ENCODE measurements at places on chromosomes 6 and 20. TPM values are rescaled to one million over a fixed set of nuclear protein-coding genes. Genes with fewer than 3 reads are reported as not detected.
A peak's percentile ranks its signal among the peaks of the same experiment; 100 is the strongest.

DNA sequence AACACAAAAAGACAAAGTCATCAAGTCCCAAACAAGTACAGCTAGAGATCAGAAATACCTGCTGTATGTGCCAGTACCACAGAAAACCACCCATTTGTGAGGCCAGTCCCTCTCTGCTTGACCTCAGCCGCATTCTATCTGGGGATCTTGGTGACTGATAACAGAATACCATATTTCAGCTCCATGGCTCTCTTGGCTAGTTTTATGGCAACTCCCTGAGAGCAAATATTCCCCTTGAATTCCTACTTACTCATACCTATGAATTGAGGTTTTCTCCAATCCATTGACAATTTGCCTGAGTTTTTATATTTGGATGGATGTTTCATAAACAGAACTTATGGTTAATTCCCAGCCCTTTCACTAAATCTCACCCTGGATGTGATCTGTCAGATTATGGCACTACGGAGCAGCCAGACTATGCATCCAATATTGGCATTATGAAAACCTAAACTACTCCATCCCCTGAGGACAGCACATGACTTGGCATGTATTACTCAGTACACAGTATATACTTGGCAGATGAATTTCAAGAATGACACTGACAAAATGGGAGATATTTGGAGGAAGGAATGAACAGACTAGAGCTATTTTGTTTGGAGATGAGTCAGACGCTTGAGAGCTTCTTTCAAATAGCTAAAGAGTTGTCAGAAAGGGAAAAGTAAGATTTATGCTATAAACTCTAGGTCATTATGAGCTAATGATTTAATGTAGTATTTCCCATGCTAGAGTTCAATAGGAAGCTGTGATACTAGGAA is 95.7 kb downstream of the PRDM1 start:
- DNase-seq = peak; percentile 50

- no peak for DNase-seq
Observed at GRCh38 chr6:96032661-96033060, 16.9 kb downstream of the FUT9 start.

DNA sequence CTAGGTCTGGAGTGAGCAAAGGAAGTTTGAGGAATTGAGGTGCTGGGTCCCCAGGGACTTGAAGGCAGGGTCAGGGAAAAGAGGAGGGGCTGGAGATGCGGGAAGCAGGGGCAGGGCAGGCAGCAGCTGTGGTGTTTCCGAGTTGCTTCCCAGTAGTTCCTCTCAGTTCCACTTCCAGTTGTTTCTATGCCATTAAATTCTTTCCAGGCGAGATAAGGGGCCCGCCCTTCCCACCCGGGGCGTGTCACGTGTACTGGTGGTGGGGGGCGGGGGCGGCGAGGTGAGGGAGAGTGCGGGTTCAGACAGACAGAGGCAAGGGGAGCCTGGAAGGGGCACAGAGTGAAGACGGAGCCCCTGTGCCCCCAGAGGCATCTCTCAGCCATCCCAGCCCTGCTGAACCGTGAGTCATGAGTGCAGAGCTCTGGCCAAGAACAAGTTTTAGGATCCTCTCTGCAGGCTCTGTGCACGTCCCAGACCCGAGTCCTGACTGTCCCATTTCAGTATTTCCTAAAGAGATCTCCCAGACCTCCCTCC is 977 bp downstream of the TNXB start:
- no peak for DNase-seq

- DNase-seq = no peak
Observed at GRCh38 chr6:81382852-81383251, 369.6 kb downstream of the TENT5A start.

- no peak for DNase-seq
Observed at GRCh38 chr20:14829906-14830305, 492.5 kb upstream of the FLRT3 start.

GRCh38 chr6:124604719-124605118 is 357.5 kb upstream of the RNF217 start:
- DNase-seq = no peak

DNA sequence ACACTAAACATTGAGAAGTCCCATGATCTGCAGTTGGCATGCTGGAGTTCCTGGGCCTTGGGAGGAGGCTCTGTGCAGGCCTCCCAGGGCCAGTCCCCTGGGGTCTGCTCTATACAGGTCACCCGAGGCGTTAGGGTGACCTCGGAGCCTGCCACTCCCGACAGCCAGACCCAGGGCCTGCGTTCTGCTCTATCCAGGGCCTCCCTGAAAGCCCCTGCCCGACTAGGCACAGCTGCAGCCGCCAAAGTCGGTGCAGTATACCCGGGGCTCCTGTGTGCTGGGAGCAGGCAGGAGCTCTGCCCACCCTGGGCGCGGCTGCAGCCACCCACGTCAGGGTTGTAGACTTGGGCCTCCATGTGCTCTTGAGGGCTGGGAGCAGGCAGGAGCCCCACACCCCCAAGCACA is 6.3 kb upstream of the OR14J1 start:
- no peak for DNase-seq

DNA sequence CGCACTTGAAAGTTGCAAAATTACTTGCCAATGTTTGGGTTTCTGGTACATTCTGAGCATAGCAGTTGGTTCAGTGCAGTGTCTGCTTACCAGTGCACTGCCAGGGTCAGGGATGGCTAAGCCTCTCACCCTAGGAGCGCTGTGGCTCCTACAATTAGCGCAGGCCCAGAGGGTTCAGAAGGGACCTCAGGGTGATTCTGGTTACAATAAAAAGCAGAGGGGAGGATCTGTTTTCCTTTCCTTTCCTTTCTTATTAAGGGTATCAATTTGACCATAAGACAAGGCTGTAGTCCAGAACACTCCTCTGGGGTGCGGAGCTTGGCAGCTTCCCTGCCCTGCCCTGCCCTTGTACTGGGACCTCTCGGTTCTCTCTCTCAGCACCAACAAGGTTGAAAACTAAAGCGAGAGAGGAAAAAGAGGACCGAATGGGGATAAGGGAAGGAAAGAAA is 2.6 kb downstream of the MAFB start:
- DNase-seq = no peak

DNA sequence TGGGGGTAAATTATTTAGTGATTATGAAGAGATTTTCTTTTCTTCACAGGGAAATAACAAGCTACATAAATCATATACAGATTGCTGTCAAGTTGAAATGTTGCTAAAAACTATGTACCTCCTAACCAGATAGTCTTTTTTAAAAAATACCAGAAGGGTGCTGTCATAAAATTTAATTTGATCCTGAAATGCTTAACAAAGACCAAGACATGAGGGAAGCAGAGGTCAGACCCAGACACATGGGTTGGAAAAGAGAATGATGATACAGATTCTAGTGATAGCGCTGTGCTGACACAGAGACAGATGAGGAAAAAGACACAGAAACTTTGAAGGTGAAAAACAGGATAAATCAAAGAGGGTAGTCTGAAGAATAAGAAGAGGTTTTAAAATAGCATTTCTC is 573.1 kb downstream of the HACE1 start:
- DNase-seq = no peak

DNA sequence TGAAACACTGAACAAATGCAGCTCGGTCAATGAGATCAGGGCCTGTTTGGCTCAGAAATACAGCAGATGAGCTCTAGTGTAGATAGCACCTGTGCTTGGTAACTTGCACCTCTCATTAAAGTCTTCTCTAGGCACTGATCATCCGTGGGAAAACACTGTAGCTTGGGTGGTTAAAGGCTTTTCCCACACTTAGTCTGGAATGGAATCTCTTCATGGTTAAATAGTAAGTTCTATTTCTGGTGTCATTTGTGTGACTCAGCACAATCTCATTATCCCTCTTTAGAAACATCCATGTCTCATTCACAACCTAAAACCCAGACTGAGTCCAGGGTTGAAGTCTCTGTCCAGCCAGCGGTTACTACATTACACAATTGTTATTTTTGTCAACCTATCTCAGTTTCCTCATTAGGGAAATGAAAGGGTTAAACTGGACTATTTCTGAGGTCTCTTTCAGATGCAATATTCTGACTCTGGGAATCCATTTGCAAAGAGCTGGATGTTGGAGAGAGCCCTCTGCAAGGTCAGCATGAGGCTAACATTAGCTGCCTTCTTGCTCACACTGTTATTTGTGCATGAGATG is 125.0 kb downstream of the ZDHHC14 start:
- DNase-seq = no peak

DNA sequence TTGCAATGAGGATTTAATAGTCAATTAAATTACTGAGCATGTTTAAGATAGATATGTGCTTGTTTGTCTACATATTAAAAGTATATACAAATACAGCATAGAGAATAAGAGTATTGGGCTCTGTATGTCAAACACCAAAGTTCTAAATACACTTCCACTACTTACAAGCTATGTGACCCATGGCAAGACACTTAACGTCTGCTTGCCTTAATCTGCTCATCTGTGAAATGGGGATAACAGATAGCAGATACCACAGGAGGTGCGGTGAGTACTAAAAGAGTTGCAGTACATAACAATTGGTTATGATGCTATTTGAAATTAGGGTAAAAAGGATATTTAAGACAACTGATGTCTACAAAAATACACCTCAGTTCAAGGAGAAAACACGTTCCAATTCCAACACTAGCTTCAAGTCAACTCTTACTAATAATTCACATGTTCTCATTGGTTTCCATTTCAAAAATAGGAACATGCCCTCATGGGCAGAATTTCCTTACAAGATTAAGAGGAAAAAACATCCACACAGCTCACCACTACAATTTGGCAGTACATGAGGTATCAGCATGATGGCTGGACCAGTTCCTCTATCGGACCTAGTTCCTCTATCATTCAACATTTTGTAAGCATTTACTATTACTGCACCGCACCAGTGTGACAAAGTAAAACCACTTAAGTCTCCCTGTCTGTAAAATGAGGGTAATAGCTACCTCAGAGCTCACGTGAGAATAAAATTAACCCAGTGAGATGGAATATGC is 101.1 kb downstream of the SMLR1 start:
- DNase-seq = no peak

GRCh38 chr6:7471171-7471570 is 70.3 kb upstream of the DSP start:
- DNase-seq = no peak

GRCh38 chr20:61951695-61952533 is 113.8 kb downstream of the TAF4 start:
- peak; percentile 44 for DNase-seq

DNA sequence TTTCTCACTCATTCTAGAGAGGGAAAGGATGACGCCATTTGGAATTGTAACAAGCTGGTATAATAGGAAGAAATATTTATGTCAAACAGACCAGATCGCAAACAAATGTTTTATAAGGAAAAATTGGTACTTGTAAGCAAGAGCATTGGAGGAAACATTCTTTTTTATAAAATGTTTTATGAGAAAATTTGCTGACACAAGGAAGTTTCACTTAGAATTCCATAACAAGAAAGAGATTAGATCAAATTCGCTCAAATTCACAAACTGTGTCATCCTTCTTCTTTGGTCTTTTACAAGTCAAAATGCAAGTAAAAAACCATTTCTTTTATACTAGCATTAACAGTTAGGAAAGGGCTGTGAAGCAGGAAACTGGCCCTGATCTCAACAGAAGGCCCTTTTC is 179.9 kb downstream of the TRDN start:
- DNase-seq = no peak

- no peak for DNase-seq
Observed at GRCh38 chr6:3490625-3490980, 33.8 kb upstream of the SLC22A23 start.

- no peak for DNase-seq
Observed at GRCh38 chr6:25351485-25351884, 72.3 kb downstream of the CARMIL1 start.

GRCh38 chr6:167839343-167839742 is 12.6 kb downstream of the AFDN start:
- DNase-seq = no peak

- peak; percentile 55 for DNase-seq
Observed at GRCh38 chr6:90445533-90446108, 141.3 kb downstream of the MAP3K7 start.

DNA sequence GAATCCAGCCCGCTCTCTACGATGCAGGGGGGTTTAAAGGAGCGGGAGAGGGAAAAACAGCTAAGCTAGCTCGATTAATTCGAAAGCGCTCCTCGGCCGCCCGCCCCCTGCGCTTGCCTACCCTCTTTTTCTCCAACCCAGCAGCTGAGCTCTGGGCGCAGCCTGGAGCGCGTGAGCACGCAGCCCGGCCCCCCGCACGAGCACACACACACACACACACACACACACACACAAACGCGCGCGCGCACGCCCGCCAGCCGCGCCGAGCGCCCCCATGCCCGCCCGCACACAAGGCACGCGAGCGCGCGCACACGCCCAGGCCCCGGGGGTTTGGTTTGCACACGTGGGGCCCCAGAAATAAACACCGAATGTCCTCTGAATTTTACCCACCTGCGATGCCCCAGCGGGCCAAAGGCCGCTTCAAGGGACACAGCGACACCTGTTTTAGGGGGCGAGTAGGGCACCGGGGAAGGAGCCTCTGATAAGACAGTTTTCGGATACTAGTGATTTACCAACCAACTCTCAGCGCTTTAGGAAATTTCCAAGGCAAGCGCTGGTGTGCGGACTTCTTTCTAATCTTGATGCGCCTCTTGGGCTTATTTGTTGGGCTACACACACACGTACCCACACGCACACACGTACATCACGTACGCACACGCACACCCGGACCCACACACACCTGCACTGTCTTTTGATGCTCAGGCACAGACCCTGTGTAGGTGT is 802 bp upstream of the NRN1 start:
- peak; percentile 80 for DNase-seq

GRCh38 chr6:136228814-136229213 is 21.3 kb downstream of the MTFR2 start:
- no peak for DNase-seq

DNA sequence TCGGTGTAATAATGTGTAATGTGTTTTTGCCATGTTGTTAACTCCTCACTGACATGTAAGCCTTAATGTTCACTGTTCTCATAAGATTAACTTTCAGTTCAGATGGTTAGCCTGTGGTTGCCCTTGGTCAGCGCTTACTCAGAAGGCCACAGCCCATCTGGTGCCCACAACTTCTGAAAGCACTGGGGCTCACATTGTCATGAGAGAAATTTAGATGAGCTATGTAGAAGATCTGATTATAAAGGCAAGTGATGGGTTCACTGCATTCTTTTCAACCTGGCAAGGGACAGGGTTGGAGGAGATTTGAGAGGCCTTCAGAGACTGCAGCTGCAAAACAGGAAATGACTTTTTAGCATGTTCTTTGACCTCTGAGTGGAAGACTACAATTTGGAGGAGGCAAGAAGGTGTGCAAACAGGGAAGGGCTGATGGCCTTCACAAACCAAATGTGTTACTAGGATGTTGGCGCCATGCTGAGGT is 242.3 kb upstream of the SUPT3H start:
- no peak for DNase-seq

- no peak for DNase-seq
Observed at GRCh38 chr20:57528148-57528547, 3.2 kb upstream of the CTCFL start.

DNA sequence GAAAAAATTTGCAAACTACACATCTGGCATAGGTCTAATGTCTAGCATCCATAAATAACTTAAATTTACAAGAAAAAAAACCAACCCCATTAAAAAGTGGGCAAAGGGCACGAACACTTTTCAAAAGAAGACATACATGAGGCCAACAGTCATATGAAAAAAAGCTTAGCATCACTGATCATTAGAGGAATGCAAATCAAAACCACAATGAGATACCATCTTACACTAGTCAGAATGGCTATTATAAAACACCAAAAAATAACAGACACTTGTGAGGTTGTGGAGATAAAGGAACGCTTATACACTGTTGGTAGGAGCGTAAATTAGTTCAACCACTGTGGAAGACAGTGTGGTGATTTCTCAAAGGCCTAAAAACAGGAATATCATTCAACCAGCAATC is 33.7 kb upstream of the EPB41L2 start:
- DNase-seq = no peak

Gene NRSN1
- not detected for total RNA-seq

Gene PRKN
- not detected for total RNA-seq

Gene DAAM2
- total RNA-seq = not detected

Gene OTOR
- total RNA-seq = not detected

Gene COL12A1
- 0.05 TPM for total RNA-seq

Gene NOTCH4
- 0.37 TPM for total RNA-seq
